ENCODE measurements at places on chromosomes 6 and 20. TPM values are rescaled to one million over a fixed set of nuclear protein-coding genes. Genes with fewer than 3 reads are reported as not detected.

ANGPT4 gene
- not detected for total RNA-seq

PRPH2 gene
- not detected for total RNA-seq

CALHM6 gene
- 13.8 TPM for total RNA-seq

DNA sequence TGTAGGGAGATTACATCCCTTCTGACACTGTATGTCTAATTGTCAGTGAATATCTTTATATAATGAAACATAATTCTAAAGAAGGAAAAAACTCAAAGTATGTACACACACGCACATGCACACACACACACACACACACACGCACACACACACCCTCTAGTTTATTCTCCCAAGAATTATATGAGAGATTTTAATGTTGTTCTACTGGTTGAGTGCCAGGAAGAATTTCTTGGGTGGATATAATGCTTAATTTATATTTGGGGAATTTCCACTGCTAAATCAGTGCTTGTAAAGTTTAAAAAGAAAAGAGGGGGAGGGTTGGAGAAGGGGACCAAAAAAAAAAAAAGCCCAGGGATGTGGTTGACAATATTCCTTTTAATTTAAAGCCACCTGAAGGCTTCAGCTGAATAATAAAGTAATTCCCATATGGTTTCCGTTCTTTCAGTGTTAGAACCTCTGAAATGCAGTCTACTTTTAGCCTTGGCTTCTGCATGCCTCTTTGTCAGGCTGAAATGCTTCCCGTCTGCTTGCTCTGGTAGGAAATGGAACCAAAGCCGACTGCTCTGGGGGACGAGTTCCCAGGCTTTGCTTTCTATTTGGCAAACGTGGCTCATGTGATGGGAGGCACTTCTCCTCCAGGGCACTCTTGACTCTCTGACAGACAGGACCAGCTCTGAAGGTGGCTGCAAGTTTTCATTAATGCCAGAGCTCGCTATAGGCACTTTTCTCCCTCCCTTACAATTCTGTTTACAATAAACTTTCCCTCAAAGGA lies 225.4 kb downstream of the PRL start:
- DNase-seq, result no peak
- H3K36me3 ChIP-seq, result no peaks in the 10 kb centered on the region
- no peak overlapping the region for H3K4me3 ChIP-seq
- peaks cover 5% of the 10 kb centered on the region for H3K4me1 ChIP-seq

GRCh38 chr6:28953039-28953584 lies 29.3 kb upstream of the TRIM27 start:
- H3K4me1 ChIP-seq, result peaks cover 29% of the 10 kb centered on the region
- H3K36me3 ChIP-seq, result no peaks in the 10 kb centered on the region
- H3K4me3 ChIP-seq, result peak overlapping the region; percentile 77
- H3K27ac ChIP-seq, result peak overlapping the region; percentile 48
- peaks cover 7% of the 10 kb centered on the region for H3K27me3 ChIP-seq
- DNase-seq, result peak; percentile 75

- no peak overlapping the region for H3K27ac ChIP-seq
- H3K4me3 ChIP-seq, result no peak overlapping the region
- H3K36me3 ChIP-seq, result no peaks in the 10 kb centered on the region
Measured at GRCh38 chr6:167836721-167837120, 10.0 kb downstream of the AFDN start.

- H3K4me3 ChIP-seq, result no peak overlapping the region
- no peak overlapping the region for H3K27ac ChIP-seq
- H3K4me1 ChIP-seq, result no peaks in the 10 kb centered on the region
- peaks cover 2% of the 10 kb centered on the region for H3K27me3 ChIP-seq
- DNase-seq, result no peak
Measured at GRCh38 chr20:44706301-44707017, 8.7 kb upstream of the CCN5 start.

DNA sequence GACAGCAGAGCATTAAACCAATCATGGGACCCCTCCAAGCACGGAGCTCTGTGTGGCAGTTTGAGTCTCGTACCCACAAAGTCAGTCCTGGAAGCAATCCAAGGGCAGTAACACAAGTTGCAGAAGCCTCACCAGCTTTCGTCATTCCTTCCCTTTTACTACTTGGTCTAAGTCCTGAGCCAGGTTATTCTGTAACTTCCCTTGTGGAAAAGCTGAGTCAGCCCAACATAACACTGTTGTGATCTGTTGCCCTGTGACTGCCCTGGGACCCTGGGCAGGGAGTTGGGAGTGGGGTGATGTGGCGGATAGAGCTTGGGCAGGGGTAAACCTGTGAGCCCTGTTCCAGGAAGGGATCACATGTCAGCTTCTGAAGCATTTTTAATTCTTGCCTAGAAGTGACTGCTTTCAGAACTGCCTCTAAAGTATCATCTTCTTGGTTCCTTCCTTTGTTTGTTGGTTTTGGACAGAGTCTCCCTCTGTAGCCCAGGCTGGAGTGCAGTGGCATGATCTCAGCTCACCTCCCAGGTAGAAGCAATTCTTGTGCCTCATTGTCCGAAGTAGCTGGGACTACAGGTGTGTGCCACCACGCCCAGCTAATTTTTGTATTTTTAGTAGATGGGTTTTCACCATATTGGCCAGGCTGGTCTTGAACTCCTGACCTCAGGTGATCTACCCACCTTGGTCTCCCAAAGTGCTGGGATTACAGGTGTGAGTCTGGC lies 183.7 kb upstream of the JAG1 start:
- H3K27ac ChIP-seq, result no peak overlapping the region
- no peaks in the 10 kb centered on the region for H3K36me3 ChIP-seq
- no peak for DNase-seq
- no peaks in the 10 kb centered on the region for H3K27me3 ChIP-seq
- no peak overlapping the region for H3K4me3 ChIP-seq
- H3K4me1 ChIP-seq, result no peaks in the 10 kb centered on the region

- no peaks in the 10 kb centered on the region for H3K27me3 ChIP-seq
- peak overlapping the region; percentile 84 for H3K4me3 ChIP-seq
- peak overlapping the region; percentile 90 for H3K27ac ChIP-seq
Measured at GRCh38 chr6:149750136-149750609, 632 bp downstream of the PCMT1 start.

DNA sequence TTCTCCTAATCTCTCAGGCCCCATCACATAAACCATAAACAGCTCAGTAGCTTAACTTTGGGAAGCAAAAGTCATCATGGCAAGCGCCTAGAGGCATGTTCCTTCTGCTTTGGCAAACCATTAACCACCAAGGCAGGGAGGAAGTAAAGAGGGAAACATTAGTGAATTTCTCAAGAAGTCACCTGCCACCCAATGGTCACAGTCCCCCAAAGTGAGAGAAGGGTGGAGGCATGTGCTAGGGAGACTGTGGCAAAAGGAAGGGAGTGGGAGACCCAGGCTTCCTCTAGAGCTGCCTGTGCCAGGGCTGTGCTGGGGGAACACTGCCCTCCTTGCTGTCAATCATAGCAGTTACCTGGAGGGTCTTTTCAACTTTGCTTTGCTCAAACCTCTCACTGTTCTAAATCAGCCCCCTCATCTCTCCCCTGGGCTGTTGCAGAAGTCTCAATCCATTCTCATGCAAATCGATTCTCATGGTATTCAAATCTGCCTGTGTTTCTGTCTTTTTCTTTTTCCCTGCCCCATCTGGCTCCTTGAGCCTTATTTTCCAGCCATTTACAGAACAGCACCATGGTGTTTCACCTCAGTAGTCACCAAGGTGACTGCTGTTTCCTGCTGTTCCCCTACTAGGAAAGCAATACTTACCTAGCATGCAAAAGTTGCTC lies 1.8 kb upstream of the RNF24 start:
- no peaks in the 10 kb centered on the region for H3K36me3 ChIP-seq
- no peak overlapping the region for H3K4me3 ChIP-seq
- peaks cover 37% of the 10 kb centered on the region for H3K4me1 ChIP-seq
- DNase-seq, result no peak
- H3K27ac ChIP-seq, result peak overlapping the region; percentile 50

FAM217B gene
- total RNA-seq, result 31.2 TPM

DNA sequence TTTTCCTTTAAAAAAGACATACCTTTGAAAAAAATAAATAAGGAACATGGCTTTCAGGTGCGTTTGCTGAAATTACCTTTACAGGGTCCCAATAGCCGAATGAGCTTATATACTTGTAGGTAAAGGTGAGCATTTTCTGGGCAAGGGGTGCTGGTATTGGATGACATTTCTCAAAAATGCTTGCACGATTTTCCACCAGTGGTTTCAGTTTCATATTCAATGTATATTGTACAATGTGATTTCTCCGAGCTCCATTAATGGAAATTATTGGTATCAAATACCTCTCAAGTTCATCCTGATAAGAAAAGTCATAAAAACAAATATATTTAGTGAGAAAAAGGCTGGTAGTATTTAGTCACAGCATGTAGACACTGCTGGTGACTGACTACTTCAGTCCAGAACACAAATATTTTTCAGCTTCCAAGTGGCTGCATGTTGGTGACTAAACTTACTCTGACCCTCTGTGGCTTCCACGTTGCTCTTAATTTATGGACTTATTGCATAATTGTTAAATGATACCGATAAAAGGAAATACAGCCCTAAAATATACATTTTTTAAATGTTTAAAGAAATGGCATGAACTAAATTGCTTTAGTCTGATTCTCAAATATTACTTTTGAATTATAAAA lies 32.9 kb upstream of the ZBTB24 start:
- peak overlapping the region; percentile 64 for H3K27ac ChIP-seq
- no peaks in the 10 kb centered on the region for H3K27me3 ChIP-seq
- DNase-seq, result no peak
- peaks cover 28% of the 10 kb centered on the region for H3K4me1 ChIP-seq
- H3K36me3 ChIP-seq, result peaks cover 4% of the 10 kb centered on the region
- peak overlapping the region; percentile 67 for H3K4me3 ChIP-seq

- peaks cover 46% of the 10 kb centered on the region for H3K36me3 ChIP-seq
- H3K4me3 ChIP-seq, result no peak overlapping the region
- no peak overlapping the region for H3K27ac ChIP-seq
- H3K27me3 ChIP-seq, result no peaks in the 10 kb centered on the region
- DNase-seq, result no peak
- H3K4me1 ChIP-seq, result peaks cover 41% of the 10 kb centered on the region
Measured at GRCh38 chr6:143443096-143443495, 7.4 kb downstream of the ADAT2 start.

GRCh38 chr20:54606380-54606779 lies 131.0 kb downstream of the DOK5 start:
- DNase-seq, result no peak
- H3K4me1 ChIP-seq, result no peaks in the 10 kb centered on the region
- no peaks in the 10 kb centered on the region for H3K36me3 ChIP-seq
- no peaks in the 10 kb centered on the region for H3K27me3 ChIP-seq
- H3K4me3 ChIP-seq, result no peak overlapping the region
- no peak overlapping the region for H3K27ac ChIP-seq

DNA sequence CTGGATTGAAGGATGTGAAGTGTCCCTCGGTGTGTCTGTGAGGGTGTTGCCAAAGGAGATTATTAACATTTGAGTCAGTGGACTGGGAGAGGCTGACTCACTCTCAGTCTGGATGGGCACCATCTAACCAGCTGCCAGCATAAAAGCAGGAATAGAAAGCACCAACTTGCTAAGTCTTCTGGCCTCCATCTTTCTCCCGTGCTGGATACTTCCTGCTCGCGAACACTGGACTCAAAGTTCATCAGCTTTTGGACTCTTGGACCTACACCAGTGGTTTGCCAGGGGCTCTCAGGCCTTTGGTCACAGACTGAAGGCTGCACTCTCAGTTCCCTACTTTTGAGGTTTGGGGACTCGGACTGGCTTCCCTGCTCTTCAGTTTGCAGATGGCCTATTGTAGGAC lies 220.3 kb upstream of the LRFN2 start:
- H3K4me3 ChIP-seq, result no peak overlapping the region
- DNase-seq, result no peak
- H3K36me3 ChIP-seq, result no peaks in the 10 kb centered on the region
- peaks cover 5% of the 10 kb centered on the region for H3K27me3 ChIP-seq

DNA sequence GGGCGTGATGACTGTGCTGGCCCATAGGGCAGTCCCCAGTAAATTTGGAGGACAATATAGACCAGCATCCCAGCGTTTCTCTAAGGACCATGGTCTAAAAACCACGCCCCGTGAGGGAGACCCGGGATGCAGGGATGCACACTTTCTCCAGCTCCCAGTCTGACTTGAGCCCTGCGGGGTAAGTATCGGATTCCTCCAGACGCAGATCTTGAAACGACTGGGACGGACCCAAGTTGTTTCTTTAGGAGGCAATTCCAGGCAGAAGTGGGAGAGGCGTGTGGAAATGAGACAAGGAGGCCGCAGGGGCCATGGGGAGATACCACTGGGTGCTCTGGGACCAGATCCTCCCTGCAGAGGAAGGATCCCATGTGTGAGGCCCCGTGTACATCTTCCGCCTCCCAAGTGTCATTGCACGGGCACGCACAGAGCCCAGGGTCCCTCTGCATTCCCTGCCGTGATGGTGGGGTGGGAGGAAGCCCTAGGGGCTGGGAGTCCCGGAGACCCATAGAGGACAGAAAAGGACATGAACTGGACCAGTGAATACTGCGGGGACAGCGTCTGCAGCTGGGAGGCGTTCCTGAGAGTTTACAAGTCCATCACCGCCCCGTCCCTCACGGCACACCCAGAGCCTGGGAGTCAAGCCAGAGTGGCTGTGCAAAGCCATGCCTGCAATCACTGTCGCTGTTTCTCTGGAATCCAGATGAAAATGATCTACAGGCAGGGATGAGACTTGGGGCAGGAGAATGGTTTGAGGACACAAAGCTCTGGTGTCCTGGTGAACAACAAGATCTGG lies 522.9 kb downstream of the CDH26 start:
- H3K36me3 ChIP-seq, result no peaks in the 10 kb centered on the region
- H3K27me3 ChIP-seq, result no peaks in the 10 kb centered on the region
- no peak overlapping the region for H3K27ac ChIP-seq
- H3K4me1 ChIP-seq, result no peaks in the 10 kb centered on the region

GRCh38 chr6:91705646-91706045 lies 1118.8 kb upstream of the MAP3K7 start:
- no peak for DNase-seq
- no peaks in the 10 kb centered on the region for H3K27me3 ChIP-seq
- H3K4me3 ChIP-seq, result no peak overlapping the region
- H3K27ac ChIP-seq, result no peak overlapping the region

GRCh38 chr6:133362813-133363212 lies 121.7 kb downstream of the EYA4 start:
- no peak for DNase-seq
- H3K4me1 ChIP-seq, result no peaks in the 10 kb centered on the region
- H3K27me3 ChIP-seq, result no peaks in the 10 kb centered on the region

DNA sequence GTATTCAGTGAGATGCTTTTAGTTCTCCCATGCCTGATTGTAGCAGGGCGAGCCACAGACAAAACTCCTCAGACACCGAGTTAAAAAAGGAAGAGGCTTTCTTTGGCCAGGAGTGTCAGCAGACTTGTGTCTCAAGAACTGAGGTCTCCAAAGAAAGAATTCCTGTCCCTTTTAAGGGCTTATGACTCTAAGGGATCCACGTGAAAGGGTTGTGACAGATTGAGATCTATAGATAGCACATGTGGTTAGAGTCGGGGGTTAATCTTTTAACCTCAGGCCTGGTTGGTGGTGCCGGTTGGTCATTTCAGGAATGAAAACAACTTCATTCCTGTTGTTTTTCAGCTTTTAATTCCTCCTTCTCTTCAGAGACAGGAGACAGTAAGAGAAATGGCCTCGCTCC lies 168.8 kb upstream of the GRIK2 start:
- no peaks in the 10 kb centered on the region for H3K4me1 ChIP-seq
- no peak overlapping the region for H3K27ac ChIP-seq
- H3K36me3 ChIP-seq, result no peaks in the 10 kb centered on the region
- no peak overlapping the region for H3K4me3 ChIP-seq
